ENCODE measurements at places on chromosomes 7 and 10.

DNA sequence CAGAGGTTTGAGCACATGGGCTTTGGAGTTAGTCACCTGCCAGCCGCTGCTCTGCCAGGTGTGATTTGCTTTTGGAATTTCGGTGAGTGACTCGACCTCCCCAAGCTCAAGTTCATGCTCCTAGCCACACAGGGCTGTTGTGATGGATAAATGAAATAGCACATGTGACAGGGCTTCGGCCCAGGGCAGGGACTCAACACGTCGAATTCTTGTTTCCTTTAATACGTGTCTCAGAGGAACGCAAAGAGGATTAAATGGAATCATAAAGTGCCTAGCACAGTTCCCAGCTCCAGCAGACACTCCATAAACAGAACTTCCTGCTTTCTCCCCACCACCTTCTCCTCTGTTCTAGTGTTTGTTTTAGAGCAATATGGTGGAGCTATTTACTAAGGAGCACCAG lies 88.3 kb upstream of the CHST15 start:
- H3K27me3 ChIP-seq = no peaks in the 10 kb centered on the region
- DNase-seq = no peak
- no peaks in the 10 kb centered on the region for H3K36me3 ChIP-seq
- H3K27ac ChIP-seq = no peak overlapping the region
- H3K4me1 ChIP-seq = no peaks in the 10 kb centered on the region

DNA sequence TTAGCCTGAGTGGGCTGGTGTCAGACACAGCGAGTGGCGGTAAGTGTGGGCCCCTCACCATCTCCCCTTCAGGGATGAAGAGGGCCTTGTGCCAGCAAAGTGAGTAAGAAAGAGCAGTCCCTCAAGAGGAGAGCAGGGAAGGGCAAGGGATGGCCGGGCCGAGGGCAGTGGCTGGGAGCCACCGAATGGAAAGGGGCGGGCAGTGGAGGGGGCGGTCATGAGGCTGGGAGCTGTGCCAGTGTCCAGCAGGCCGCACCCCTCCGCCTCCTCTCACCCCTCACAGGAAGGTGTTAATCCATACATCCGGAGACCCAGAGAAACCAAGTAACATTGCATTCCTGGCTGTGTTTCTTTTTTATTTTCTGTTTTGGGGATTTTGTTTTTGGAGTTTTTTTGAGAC lies 28.6 kb upstream of the RASGEF1A start:
- DNase-seq = no peak
- H3K27me3 ChIP-seq = no peaks in the 10 kb centered on the region
- no peaks in the 10 kb centered on the region for H3K36me3 ChIP-seq
- no peaks in the 10 kb centered on the region for H3K4me1 ChIP-seq
- H3K4me3 ChIP-seq = no peak overlapping the region

DNA sequence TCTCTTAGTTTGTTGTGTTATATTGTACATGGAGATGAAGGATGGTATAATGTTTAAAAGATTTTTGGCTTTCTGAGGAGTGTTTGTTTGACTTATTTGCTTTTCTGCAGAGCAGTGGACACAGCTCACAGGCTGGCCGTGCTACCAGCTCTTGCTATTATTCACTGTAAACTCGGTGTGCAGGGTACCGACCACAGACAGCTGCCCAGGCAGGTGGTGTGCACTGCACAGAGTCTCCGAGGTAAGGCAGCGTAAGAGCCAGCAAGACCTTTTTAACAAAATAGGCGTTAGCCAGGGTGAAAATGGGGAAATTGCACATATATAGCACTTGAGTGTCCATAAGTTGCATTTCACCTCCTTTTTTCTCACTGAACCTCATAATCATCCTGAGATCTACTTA lies 438.0 kb downstream of the CNTNAP2 start:
- H3K4me1 ChIP-seq = no peaks in the 10 kb centered on the region
- DNase-seq = no peak
- H3K4me3 ChIP-seq = no peak overlapping the region
- no peaks in the 10 kb centered on the region for H3K36me3 ChIP-seq
- no peak overlapping the region for H3K27ac ChIP-seq

DNA sequence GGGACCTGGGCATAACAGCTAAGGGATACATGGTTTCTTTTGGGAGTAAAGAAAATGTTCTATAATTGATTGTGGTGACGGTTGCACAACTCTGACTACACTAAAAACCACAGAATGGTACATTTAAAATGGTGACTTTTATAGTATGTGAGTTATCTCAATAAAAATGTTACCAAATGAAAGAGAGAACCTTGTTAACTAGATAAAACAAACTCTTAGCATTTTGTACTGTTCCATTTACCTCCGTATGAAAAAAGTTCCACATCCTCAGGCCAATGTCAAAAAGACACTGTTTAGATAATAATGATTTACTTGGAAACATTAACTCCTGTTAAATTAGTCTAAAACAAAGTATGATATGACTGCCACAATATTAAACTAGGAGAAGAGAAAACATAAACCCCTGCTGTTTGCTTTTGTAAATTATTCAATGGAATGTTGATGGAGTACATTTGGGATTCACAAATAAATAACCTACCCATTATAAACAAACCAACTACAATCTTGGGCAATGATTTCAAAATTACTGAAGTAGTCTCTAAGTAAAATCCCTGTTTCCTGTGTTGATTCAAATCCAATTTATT lies 60.7 kb downstream of the SMURF1 start:
- H3K27ac ChIP-seq = no peak overlapping the region
- DNase-seq = no peak
- no peak overlapping the region for H3K4me3 ChIP-seq
- H3K27me3 ChIP-seq = no peaks in the 10 kb centered on the region
- H3K4me1 ChIP-seq = peaks cover 55% of the 10 kb centered on the region

- no peaks in the 10 kb centered on the region for H3K4me1 ChIP-seq
- DNase-seq = no peak
- H3K4me3 ChIP-seq = no peak overlapping the region
- no peaks in the 10 kb centered on the region for H3K27me3 ChIP-seq
Measured at GRCh38 chr10:19930936-19931893, 115.0 kb downstream of the PLXDC2 start.

DNA sequence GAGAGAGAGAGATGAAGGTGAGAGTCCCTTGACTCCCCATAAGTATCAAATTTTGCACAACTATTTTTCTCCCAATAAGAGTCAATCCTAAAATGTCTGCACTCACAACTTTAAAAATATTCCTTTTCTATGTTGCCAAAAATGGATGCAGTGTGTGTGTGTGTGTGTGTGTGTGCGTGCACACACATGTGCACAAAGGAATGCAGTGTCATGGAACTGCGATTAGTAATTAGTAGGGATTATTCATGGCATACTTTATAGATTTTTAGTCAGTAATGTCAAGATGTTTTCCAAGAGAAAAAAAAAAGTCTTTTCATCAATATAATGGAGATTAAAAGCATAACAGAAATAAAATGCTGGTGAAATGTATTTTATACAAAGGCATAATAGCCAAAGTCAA lies 179.1 kb upstream of the LRRTM3 start:
- H3K27me3 ChIP-seq = no peaks in the 10 kb centered on the region
- DNase-seq = no peak
- H3K4me3 ChIP-seq = no peak overlapping the region

GRCh38 chr10:47136866-47137265 lies 163.1 kb upstream of the GDF10 start:
- no peak overlapping the region for H3K4me3 ChIP-seq
- DNase-seq = no peak
- no peaks in the 10 kb centered on the region for H3K4me1 ChIP-seq
- H3K27me3 ChIP-seq = no peaks in the 10 kb centered on the region
- no peaks in the 10 kb centered on the region for H3K36me3 ChIP-seq

DNA sequence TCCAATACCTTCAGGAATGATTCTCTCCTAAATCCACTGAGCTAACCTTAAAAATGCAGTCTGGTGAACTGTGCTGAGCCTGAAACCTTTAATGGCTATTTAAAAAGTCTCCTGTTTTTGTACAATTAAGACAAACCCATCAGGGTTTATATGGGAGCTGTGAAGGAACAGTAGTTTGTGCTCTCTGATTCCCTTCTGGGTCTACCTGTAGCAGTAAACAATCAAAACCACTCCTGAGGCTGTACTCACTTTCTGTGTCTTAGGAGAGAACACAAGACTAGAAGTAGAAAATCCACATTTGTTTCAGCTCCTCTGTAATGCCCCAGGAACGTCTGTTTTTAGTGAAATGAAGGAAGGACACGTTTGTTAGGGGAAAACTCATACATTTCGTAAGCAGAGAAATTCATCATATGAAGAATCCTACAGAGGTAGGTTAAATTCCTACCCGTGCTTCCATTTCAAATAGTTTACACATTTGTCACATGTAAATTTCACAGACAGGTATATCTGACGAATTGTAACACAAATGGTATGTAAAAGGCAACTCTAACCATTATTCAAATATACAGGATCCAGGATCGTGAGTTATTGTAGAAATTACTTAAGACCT lies 2.6 kb downstream of the CUX1 start:
- H3K36me3 ChIP-seq = no peaks in the 10 kb centered on the region
- H3K4me3 ChIP-seq = no peak overlapping the region
- no peak for DNase-seq
- H3K27me3 ChIP-seq = no peaks in the 10 kb centered on the region

- no peak overlapping the region for H3K4me3 ChIP-seq
- H3K4me1 ChIP-seq = peaks cover 5% of the 10 kb centered on the region
- peak; percentile 90 for DNase-seq
- no peaks in the 10 kb centered on the region for H3K36me3 ChIP-seq
- H3K27ac ChIP-seq = peak overlapping the region; percentile 89
Measured at GRCh38 chr10:24415455-24416125, 206.7 kb downstream of the KIAA1217 start.

Data from tibial nerve (tissue), 4 donors.